ENCODE measurements at places on chromosomes 4 and X.

DNA sequence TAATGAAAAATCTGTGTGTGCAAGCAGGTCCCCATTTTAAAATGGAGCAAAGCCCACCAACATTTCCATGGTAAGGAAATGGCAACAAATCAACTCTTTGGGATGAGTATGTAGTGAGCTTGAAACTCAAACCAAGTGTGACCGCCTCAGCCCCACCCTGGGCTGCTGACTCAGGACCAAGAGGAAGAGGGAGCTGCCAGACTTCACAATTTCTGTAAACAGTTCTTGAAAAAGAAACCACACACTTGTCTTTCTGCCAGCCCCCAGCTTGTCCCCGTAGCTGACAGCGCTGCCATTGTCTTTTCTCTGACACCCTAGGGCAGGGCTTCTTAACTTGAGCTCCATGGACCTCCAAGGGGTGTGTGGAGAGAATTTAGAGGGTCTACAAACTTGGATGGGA, 10.3 kb downstream of the RTL5 start:
- DNase-seq, result no peak

DNA sequence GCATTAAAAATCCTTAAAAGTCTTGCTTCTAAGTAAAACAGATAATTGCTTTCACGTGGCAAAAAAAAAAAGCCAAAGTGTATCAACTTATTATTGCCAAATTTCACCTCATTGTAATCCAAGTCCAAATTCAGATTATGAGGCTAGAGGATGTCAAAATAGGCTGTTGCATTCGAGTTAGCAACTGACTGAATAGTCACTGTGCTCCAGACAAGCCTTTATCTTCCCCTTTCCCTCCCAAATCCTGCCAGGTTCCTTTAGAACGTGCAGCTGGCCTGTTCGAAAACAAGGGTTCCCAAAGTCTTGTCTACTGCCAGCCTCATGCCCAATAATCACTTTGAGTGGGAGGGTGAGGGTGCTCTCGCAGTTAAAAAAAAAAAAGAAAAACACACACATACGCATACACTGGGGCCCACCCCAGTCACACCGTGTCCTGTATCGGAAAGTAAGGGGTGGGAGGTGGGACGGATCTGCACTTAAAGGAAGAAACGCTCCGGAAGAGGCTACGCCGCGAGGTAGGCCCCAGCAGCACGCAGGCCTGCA, 603 bp downstream of the MAD2L1 start:
- no peak for DNase-seq

GRCh38 chr4:7890635-7891393, 48.8 kb downstream of the AFAP1 start:
- DNase-seq, result no peak

GRCh38 chr4:154559494-154560418, 3.1 kb upstream of the FGB start:
- DNase-seq, result no peak

DNA sequence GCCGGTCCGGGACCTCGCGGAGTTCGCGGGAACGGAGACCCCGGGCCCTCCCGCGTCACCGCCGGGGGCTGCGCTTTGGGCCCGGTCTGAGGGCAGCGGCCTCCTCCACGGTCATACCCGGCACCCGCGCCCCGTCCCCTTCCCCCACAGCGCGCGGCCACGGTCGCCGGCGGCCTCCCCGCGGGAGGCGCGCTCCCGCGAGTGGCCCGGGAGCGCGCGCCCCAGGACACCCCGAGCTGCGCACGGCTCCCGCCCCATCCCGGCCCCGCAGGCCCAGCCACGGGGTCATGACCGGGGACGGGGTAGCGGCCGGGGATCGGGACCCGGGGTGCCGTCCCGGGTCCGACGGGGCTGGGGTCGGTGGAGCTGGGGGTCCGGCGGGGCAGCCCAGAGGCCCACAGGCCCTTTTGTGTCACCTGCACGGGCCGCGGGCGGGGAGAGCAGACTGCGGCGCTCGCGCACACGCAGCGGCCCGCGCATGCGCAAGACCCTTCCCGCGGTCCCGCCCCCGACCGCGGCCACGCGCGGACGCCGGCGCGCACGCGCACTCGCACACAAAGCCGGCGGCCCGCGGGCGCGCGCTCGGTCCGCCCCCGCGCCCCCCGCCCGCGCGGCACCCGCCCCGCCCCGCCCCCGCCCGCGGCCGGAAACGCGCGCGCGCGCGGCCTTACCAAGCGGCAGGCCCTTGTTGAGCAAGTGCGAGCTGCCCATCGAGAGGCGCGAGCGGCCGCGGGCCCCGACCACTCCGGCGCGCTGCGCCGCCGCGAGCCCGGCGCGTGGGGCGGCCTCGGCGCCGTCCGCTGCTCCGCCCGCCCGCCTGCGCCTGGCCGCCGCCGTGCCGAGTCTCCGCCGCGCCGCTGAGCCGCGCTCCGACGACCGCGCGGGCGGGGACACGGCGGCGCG, at the start of gene CTBP1:
TSS of gene CTBP1 (minus strand) at position 886 of the 903 bp plus-strand sequence. CDS start 7,799 bp downstream, outside the sequence.
- no peak for DNase-seq

DNA sequence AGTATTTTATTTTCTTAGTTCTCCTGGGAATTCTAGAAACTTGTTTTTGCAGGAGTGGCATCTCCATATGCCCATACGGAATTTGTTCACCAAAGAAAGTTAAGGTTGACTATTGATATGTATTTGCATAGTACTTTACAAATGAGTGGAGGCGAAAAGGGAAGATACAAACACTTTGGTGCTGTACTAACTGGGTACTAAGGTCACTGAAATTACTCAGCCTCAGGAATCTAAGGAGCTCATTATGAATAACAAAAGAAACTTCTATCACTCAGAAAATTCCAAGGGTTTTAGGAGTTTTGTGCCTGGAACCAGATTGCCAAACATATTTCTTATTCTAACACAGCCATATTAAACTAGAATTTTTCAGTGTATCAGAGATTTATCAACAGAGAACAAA, 27.4 kb upstream of the TMPRSS11B start:
- DNase-seq, result no peak

DNA sequence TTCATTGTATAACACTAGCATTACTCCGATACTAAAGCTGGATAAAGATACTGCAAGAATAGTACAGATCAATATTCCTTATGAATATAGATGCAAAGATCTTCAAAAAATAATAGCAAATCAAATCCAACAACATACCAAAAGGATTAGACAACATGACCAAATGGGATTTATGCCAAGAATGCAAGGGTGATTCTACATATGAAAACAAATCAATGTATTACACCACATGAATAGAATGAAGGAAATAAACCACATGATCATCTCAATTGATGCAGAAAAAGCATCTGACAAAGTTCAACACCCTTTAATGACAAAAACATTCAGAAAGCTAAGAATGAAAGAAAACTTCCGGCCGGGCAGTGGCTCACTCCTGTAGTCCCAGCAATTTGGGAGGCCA, 42.8 kb downstream of the CUL4B start:
- no peak for DNase-seq

DNA sequence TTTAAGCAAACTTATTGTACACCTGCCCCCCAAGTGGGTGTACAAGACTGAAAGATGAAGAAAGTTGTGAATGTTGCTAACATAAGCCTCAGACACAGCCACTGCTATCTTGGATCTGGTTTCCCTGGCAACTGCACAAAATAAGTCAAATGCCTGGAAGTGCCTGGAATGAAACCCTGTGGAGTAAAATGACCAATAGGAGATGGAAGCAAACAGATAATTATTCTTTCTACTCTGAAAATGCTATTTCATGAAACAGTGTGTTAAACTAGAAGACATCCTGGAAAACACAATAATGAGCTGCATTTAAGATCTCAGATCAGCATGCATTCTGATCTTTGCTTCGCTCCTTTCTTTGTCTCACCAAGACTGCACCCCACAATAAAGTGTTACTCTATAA, 1016.0 kb downstream of the ARAP2 start:
- DNase-seq, result no peak

GRCh38 chr4:3387943-3388361, 53.8 kb upstream of the HGFAC start:
- DNase-seq, result no peak

GRCh38 chr4:176276710-176277109, 7.7 kb upstream of the ASB5 start:
- no peak for DNase-seq

DNA sequence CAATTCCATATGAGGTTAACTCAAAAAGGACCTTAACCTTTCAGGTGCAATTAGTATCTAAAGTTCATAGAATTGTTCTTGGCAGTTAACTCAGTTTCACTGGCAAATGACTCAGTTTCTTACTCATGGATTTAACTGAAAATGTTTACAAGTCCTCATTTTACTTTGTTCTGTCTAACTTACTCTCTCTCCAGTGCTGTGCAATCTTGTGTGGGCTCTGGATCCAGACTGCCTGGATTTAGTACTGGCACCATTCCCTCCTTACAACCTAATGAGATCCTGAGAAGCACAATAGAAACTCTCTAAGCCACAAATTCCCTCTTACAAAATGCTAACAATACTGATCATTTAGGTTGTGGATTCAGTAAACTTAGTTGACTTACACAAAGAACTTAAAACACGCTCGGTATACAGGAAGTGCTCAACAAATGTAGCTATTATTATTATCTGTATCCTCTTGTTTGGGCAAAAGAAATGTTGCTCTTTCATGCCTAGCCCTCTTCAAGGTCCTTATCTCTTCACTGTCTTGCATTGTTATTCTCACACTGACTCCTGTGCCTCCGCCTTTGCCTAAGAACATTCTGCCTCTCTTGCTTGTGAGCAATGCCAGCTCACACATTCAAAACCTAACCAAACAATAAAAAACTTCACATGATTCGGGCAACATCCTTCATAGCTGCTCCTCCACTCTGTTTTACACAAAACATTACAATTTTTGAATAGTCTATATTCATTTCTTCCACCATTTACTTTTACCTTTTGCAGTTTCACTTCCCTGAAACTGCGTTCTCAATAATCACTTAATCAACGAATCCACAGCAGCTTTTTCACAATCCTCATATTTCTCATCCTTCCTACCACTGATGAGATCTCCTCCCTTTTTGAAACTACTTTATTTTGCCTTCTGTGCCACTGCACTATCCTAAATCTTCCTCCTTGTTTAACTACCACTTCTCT, 91.8 kb downstream of the PDE5A start:
- DNase-seq, result no peak

- DNase-seq, result no peak
Measured at GRCh38 chr4:122765692-122766352, 33.3 kb downstream of the BBS12 start.

GRCh38 chr4:180766944-180767729, 1476.1 kb upstream of the TENM3 start:
- no peak for DNase-seq

DNA sequence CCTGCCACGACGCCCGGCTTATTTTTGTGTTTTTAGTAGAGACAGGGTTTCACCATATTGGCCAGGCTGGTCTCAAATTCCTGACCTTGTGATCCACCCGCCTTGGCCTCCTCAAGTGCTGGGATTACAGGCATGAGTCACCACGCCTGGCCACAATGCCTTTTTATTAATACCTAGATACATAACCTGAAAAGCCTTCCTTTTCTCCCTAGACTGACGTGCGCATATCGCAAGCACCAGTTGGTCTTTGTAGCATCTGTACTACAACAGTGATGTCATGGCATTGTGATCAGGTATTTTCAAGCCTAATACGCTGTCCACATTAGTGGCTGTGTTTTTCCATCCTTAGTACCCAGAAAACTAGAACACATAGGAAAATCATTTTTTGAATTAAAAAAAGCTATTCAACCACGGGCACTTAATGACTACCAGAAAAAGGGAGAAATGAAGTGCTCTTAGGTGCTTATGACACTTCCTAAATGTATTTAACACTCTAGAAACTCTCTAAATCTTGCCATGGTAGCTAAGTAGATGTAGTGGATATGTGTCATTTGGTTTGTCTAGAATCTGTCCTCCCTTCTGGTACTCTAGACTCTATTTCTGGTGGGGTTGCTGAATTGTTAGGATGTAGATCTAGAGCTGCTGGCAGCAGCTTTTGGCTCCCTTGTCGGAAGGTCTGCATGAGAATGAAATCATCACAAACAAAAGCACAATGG, 707.8 kb downstream of the STIM2 start:
- no peak for DNase-seq

DNA sequence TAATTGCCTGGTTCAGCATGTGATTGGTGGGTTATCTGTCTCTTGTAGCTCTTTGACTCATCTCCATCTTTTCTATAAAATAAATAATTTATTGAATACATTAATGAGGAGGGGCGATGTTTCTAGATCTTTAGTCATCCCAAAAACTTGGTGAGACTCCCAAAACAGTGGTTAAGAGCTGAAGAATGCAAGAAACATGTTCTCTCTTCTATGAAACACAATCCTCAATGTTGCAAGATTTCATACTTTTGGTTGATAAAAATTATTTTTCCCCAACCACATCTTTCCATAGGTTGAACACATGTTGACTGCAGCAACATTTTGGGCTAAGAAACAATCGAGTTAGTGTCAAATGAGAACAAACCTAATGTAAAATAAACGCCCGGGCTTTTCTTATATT, 1.2 kb upstream of the TMEM47 start:
- DNase-seq, result no peak

GRCh38 chrX:139077281-139078250, 366.0 kb upstream of the FGF13 start:
- no peak for DNase-seq

DNA sequence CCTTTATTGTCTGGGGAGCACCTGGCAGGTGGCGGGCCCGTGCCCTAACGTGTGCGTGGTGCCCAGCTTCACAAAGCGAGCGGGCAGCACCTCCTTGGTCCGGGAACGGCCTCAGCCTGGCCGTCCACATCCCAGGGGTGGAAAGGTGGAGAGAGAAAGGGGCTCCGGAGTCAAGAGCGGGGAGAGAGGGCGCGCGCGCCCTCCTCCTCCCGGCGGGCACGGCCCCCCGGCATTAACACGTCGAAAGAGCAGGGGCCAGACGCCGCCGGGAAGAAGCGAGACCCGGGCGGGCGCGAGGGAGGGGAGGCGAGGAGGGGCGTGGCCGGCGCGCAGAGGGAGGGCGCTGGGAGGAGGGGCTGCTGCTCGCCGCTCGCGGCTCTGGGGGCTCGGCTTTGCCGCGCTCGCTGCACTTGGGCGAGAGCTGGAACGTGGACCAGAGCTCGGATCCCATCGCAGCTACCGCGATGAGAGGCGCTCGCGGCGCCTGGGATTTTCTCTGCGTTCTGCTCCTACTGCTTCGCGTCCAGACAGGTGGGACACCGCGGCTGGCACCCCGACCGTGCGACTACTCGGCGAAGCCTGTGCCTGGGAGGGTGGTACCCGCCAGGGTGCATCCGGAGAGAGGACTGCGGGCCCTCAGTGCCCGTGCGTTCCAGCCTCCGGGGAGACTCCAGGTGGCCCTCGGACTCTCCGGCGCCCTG, at the start of gene KIT:
TSS of gene KIT (plus strand) at position 407 of the 701 bp plus-strand sequence. CDS start at position 465, 58 bp downstream.
- DNase-seq, result no peak

GRCh38 chr4:26762650-26763049, 98.0 kb upstream of the STIM2 start:
- DNase-seq, result no peak

GRCh38 chr4:67397031-67397430, 148.3 kb downstream of the CENPC start:
- no peak for DNase-seq

All from cortex of kidney (tissue), 1 donor.